Activated T-cell treated with anti-CD3 and anti-CD28 coated beads, Interleukin-2, amount 50 U/mL, for 72 hours (primary cell): ENCODE measurements at places on chromosomes 5 and 9.

- no peak for DNase-seq
Observed at GRCh38 chr5:87210076-87210475, 57.6 kb upstream of the RASA1 start.

DNA sequence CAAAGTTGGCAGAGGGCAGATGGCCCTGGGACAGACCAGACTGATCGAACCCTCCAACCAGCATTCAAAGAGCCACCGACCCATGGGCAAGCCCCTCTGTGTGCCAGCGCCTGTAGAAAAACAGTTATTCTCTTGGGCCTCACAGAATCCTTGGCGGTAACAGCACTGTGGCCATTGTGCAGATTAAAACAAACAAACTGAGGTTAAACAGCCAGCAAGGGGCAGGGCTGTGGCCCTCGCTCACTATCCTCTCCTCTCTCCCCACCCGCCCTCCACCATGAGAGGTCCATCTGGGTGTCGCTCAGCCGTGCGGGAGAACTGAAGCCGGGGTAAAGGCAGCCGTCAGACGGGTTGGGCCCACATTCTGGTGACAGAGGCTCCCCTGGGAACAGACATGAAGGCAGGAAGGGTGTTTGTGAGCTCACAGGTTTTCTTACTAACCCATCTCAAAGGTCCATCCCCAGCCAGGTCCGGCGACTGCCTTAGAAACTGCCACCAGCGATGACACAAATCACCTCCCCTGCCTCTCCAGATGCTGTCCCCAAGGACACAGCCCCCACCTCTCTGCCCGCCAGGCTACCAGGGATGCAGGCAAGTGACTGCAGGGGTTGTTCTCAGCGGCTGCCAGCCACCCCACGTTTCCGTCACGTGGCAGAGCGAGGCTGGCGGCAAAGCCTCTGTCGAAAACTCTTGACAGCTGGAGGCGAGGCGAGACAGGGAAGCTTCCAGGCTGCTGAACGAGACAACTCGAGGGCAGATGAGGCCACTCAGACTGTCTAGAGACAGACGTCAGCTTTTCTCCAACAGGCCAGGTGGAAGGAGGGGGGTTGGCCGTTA lies 75.8 kb upstream of the SARDH start:
- DNase-seq = no peak

GRCh38 chr9:116475201-116475600 lies 211.9 kb upstream of the TRIM32 start:
- no peak for DNase-seq

GRCh38 chr5:73705364-73705763 lies 79.4 kb downstream of the ARHGEF28 start:
- DNase-seq = no peak

DNA sequence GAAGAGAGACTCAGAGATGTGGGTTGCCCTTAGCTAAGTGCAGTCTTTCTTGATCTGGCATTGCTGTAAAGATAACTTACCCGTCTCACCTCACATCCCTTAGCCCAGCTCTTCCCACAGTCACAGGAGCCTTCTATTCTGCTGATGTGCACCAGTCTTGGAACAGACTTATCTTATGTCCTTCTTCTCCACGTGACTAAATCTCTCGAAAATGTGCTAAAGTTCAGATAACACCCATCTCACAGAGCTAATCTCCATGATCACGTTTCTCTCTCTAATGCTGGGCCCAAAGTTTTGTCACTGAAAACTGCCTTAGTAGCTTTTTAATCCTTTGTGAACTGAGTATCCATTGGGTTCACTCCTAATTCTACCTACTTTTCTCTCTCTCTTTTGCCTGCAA lies 16.7 kb downstream of the SLC36A1 start:
- no peak for DNase-seq

GRCh38 chr5:33513462-33514185 lies 72.9 kb downstream of the TARS1 start:
- no peak for DNase-seq

DNA sequence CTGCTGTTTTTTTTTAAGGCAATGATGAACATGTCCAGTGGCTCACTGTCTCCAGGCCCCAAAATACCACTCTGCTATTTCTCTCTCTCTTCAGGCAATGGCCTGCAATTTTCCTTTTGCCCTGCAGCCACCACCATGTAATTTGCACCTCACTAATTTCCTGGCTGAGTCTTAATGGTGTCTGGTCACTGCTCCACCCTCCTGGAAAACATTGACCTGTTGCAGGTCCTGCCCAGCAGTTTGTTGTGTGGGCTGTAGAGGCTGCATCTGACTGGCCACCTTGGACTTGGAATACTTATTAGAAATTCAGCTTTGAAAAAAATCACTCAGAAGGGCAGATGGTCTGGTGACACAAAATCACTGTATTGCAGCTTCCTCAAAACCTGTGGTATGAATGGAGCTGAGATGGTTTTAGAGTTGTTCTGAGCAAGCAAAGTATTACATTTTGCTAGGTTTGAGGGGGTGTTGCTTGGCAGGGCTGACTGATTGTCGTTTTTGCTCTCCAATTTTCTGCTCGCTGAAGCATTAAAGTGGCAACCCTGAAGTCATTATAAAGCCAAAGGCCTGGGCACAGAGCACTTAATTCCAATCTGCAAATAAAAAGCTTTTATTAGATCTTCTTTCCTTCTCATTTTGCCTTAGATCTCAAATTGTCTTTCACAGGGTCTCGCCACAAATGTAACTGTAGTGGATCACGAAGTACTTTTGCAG lies 134.8 kb downstream of the TMEM174 start:
- no peak for DNase-seq

DNA sequence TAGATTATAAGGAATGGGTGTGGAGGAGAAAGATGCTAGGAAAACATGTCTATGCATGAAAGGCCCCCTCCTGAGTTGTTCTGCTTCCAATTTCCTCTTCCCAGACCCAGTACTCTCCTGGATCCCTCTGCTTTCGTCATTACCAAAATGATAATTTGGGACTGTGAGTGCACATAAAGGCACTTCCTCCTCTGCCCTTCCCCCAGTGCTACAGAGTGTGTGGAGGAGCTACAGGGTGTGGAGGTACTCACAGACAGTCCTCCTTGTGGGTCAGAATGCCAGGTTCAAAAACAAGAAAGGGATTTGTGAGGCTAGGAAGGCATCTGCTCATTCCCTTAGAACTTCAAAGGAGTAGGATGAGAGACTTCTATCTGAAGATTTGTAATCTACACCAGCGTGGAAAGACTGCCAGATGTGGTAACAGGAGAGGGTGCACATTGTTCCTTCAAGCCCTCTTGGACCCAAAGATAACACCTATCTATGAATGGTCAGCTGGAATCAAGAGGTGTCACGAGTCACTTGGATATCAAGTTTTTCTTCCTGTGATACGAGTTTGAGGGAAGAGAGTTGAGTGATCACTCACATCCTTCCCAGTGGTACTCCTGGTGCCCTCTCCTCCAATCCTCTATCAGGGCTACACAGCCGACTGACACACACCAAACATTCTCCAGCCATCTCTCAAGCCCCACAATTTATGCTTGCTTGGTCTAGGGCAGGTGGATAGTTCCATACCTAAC lies 201.1 kb downstream of the EPB41L4A start:
- no peak for DNase-seq

GRCh38 chr5:179235416-179236400 lies 109.6 kb downstream of the ADAMTS2 start:
- DNase-seq = no peak

DNA sequence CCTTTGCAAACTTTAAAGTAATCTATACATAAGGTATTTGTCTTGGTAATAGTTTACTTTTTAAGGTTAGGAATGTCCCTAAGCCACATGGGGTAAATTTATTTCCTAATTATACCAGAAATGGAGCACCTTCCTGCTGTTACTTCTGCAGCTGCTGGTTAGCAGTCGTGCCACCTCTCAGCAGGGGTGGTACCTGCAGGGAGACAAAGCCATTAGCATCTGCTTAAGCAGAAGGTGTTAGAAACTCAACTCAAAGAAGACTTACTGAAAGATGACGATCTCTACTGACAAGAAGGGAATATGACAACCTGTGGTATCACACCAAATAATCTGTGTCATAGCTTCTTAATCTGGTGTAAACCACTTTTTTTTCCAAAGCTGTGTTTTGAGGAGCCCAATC lies 173.7 kb downstream of the BRINP1 start:
- DNase-seq = no peak

- DNase-seq = peak; percentile 81
Observed at GRCh38 chr5:458547-459353, 15.8 kb downstream of the EXOC3 start.

DNA sequence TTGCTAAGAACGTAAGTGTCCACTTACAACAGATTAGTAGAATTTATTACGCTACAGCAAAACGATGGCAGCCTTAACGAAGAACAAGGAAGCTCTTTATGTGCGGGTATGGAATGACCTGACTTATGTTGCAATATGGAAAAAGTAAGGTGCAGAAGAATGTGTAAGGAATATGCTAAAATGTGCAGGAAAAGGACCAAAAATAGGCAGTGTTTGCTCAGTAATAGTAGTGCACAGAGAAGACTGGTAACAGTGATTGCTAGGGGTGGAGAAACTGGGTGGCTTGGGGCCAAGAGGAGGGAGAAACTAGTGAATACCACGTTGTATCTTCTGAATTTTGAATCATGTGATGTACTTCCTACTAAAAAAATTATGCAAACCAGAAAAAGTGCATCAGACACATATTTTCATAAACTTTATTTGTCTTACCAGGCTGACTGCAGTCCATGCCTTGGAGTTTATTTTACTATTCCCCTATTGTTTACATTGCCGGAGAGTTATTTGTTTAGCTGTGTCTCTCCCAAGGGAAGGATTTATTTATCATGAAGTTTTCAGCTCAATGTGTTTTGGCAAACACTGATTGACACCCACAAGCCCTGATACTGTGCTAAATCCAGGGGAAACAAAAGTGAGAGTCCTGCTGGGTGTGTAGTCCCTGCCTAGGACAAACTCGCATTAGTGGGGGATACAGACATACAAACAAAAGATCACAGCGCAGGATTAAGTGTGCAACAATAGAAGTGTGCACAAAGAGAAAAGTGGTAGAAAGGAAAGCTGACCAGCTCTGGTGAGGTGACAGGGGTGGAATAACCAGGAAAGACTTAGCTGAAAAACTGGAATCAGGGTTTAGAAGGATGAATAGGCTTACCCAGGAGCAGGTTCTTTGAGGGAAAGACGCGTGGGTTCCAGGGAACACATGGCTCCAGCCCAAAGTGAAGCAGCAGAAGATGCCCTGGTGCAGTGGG lies 34.0 kb upstream of the ZNF484 start:
- no peak for DNase-seq

- DNase-seq = no peak
Observed at GRCh38 chr5:160278343-160278742, 34.0 kb downstream of the CCNJL start.

GRCh38 chr9:86557063-86557766 lies 203.0 kb upstream of the TUT7 start:
- DNase-seq = no peak

DNA sequence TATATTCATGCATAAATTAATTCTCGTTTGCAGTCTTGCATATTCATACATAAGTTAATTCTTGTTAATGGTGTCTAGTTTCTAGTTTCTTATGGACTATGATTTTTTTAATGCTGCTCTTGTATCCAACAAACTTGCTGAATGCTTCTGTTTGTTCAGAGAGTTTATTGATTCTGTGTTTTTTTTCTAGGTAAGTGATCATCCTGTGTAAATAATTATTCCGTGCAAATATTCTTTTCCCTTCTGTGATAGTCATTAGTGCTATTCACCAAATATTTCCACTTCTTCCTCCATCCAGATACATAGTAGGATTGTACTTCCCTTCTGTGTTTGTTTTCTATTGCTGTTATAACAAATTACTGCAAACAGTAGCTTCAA lies 35.8 kb upstream of the SHISAL2B start:
- DNase-seq = no peak

DNA sequence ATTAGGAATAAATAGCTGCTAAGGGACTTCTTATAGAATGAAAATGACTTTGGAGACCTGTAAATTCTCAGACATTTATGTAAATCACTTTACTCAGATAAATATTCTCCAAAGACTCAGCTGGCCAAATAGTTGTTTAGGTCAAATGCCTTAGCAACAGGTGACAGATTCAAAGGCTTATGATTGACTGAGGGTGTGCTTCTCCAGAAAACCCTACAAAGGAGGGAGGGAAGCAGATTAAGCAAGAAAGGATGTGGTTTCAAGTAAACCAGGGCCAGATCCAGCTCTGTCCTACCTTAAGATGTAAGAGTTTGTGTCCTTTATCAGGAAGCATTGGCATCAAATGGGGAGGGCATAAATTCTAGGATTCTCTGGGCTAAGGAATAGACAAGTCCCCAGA lies 433.0 kb downstream of the TLE1 start:
- DNase-seq = no peak

- no peak for DNase-seq
Observed at GRCh38 chr5:34844106-34844505, 5.1 kb downstream of the TTC23L start.

DNA sequence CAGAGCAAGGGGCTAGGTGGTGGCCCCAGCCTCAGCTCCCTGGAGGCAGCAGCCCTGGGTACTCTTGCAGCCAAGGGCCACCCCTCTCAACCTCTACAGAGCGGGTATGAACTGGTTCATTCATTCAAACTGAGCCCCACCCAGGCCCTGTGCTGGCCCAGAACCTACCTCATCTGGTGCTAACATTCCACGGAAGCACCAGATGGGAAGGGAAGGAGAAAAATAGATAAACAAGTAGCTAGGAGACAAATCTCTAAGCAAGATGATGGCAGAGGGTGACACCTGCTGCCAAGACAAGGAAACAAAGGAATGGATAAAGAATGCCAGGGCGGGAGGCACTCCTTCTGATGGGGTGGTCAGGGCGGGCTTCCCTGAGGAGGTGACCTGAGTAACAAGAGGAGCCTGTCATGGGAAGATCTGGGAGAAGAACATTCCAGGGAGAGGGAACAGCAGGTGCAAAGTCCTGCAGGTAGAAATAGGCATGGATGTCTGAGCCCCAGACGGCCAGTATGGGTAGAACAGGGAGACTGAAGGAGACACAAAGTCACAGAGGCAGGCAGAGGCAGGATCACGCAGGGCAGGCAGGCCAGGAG lies 6.1 kb downstream of the ST6GALNAC4 start:
- no peak for DNase-seq

DNA sequence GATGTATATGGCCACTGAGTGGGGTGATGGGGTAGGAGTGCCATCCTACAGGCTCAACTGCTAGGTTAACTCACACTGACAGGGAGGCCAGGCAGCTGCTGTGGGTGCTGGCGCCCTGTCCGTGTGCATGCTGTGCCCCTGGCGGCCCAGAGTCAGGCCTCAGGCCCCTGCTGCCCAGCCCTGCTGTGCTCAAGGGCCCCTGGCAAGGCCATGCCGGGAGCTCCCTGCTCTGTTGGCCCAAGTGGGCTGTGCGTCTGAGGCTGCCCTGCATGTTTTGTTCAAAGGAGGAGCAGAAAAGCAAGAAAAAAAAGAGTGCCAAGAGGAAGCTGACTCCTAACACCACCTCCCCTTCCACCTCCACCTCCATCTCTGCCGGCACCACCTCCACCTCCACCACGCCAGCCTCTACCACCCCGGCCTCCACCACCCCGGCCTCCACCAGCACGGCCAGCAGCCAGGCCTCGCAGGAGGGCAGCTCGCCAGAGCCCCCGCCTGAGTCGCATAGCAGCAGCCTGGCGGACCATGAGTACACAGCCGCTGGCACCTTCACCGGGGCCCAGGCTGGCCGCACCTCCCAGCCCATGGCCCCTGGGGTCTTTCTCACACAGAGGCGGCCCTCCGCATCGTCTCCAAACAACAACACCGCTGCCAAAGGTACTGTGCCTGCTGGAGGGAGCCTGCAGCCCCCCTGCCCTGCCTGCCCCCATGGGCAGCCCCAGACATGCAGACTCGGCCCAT lies 100.1 kb downstream of the PHF2 start:
- DNase-seq = no peak
